Thyroid gland (tissue), 4 donors: ENCODE measurements at places on chromosomes 6 and 20. TPM values are rescaled to one million over a fixed set of nuclear protein-coding genes. Genes with fewer than 3 reads are reported as not detected.

DNA sequence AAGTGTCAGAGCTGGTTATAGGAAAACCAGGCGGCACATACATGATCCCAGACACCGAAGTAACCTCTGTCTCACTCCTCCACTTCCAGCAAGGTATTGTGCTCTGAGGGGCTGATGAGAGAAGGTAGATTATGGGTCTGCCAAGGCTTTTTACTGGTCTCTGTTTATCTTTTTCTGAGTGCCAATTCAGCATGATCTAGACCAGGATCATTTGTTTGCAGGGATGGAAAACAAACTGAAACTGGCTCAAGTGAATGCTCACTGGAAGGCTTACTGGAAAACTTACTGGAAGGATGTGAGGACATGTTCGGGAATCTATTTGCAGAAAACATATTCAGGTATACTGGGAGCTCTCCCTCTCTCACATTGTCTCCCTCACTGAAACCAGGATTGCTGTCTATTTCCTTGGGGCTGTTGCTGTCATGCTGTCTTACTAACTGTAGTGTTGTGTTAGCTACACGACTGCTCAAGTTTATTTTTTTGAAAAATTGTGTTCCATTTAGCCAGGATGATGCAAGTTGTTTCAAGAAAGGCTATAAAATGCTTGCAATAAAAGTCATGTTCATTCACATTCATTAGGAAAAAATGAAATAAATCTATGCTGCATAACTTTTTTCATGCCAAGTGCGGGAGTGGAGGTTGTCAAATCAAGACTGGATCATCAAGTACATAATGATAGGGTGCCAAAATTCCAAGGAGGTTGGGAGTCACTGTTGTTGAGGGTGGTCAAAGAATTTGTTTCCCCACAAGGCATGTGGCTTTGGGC is 37.0 kb downstream of the KLHL31 start:
- DNase-seq = no peak

ESR1 gene
- total RNA-seq = 3.5 TPM

KIAA1755 gene
- 1.6 TPM for total RNA-seq

HCK gene
- total RNA-seq = 3.1 TPM

DNA sequence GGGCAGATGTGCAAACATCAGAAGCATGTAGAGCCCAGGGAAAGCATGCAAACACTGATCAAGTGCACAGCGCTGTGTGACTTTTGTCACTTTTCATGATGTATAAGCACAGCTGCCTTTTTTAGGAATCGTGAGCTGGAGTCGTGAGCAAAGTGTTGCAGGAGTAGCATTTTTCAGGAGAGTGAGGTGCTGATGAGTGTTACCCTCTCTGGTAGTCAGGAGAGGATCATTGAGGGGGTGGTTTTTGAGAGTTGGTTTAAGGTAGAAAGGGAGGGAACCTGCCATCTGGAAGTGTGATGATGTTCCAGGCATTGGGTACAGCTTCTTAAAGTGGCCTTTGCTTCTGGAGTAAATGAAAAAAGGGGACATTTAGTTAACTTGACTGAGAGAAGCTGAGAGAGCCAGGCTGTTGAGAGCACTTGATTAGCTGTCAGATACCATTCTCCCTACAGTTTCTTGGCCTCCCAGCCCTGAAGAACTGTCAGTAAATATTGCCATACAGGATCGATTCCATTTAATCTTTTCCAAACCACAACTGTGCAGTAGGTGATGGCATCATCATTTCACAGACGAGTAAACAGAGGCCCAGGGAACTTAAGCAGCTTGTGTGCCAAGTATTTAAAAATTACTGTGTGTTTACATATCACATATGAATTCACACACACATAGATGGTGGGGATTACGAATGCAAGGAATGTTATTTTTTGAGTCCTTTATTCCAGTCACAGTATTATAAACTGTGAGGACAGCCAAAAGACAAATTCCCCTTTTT is 28.9 kb downstream of the TPD52L1 start:
- no peak for DNase-seq

C20orf202 gene
- not detected for total RNA-seq

DNA sequence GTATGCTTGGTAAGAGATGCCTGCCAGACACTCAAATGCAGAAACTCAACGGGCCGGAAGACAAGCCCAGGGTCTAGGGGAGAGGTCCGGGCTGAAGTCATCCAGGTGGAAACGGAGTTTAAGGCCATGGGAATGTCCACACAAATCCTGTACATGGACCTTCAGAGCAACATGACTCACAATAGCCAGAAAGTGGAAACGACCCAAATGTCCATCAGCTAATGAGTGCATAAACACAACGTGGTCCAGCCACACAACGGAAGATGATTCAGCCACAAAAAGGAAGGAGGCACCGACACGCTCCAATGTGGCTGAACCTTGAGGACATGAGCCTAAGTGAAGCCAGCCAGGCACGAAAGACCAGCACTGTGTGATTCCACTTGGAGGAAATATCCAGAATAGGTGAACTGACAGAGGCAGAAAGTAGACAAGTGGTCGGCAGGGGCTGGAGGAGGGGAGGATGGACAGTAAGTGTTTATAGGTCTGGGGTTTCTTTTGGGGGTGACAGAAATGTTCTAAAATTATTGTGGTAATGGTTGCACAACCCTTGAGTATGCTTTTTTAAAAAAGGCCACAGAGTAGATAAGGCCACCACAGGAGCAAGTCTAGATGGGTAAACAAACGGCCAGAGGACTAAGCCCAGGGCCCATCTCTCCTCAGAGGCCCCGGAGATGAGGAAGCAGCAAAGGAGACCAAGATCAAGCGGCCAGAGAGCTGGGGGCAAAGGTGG is 105.6 kb downstream of the PREX1 start:
- DNase-seq = no peak

CST1 gene
- total RNA-seq = not detected

DNA sequence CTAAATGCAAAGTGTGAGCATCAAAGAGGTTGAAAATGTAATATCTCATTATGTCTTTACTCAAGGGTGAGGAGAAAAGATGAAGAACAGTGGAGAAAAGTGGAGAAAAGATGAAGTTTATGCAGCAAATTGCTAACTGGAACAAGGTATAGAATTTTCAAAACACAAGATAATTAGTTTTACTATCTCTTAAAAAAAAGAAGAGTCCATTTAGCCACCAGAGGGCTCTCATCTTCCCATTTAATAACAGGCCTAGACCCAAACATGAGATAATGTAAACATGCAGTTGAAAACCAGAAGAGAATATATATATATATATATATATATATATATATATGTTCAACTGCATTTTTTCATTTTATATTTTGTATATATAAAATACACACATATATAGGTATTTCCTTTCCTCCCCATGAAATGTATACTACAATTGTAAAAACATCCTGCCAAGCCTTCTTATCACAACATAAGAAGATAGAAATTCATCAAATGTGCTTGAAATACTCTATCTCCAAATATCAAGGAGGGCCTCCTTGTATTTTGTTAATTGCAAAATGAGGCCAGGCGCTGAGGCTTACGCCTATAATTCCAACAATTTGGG is 78.4 kb downstream of the ADTRP start:
- DNase-seq = no peak

DNA sequence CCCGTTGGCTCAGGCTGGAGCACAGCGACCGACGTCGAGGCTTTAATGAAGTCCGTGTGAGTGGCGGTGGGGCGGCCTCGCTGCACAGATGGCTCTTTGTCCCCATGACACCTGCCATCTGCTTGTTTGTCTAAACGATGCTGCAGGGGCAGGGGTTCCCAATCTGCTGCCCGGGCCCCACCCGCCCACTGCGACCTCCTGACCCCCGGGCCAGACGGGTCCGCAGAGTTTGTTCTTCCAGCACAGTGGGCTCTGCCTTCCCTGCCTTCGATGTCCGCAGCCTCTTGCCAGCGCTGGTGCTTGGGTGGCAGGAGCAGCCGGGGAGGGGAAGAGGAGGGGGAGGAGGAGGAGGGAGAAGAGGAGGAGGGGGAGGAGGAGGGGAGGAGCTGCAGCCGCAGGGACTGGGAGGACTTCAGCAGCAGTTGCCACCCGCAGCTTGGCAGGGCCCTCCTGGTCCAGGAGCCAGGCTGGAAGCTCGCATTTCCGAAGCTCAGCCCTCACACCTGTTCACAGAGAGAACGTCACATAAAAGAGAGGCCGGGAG is 210.0 kb downstream of the DLL1 start:
- no peak for DNase-seq

TFAP2C gene
- total RNA-seq = 6.9 TPM

GRCh38 chr20:14989535-14990290 is 652.3 kb upstream of the FLRT3 start:
- no peak for DNase-seq

GRCh38 chr6:33429750-33430052 is 9.8 kb downstream of the SYNGAP1 start:
- no peak for DNase-seq

RSPH9 gene
- not detected for total RNA-seq

GJA10 gene
- total RNA-seq = not detected

- DNase-seq = no peak
These were observed 28.8 kb downstream of the RIOK1 start for GRCh38 chr6:7418238-7418905.

DNA sequence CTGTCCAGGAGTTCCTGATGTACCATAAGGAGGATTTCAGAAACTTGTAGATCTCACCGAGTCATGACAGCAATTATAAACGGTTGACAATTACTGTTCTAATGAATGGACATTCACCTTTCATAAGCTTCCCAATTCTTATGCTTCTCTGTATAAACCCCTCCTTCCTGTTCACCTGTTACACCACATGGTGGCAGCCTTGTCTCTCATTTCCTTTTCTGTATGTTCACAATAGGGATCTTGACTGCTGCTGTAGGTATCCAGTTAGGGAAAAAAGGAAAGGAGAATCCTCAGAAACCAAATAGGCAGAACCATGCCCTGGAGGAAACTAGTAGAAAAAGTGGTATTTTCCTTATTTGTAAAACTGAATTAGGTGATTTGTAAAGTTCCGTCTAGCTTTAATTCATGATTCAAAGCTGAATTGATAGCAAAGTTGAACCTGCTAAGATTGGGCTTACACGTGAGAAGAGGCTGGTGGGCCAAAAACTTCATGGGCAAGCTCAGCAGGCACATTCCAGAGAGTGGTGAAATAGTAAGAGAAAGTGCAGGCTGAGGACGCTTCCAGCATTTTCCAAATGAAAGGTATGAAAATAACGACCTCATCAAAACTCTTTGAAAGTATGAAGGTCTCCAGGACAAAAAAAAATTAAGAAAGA is 29.0 kb upstream of the TBPL1 start:
- peak; percentile 68 for DNase-seq

TREML2 gene
- not detected for total RNA-seq

- DNase-seq = no peak
These were observed 68.3 kb downstream of the PKHD1 start for GRCh38 chr6:52019092-52019491.

DNA sequence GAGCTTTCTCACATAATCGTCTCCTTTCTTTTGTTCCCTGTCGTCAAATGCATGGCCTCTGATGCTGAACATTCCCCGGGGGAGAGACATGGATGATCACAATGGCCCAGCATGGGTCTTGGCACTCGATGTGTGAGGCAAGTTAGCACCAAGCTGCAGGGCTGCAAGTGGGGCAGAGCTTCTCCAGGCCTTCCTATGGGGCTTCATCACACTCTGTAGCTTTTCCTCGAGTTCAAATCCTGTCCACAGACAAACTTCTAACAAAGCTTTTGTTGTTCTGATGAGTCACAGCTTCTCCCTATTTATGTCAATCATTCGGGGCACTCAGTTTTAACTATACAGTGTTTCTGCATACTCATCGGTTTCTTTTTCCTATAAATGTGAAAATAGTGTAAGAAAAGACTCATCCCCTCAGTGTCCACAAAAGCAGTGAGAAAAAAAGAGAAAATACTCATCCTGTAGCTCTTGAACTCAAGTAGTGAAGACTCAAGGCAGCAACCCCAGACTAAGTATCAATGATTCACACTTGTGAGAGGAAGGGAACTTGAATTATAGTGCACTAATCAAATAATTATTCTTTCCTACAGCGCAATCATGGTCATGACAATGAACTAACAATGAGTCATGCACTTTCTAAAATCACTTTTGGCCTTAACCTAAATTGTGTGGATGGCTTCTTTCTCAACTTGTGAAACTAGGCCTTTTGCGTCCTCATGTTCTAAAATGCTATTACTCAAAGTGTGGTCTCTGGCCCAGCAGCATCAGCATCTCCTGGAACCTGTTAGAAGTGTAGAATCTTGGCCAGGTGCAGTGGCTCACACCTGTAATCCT is 68.4 kb upstream of the NOX3 start:
- no peak for DNase-seq

DNA sequence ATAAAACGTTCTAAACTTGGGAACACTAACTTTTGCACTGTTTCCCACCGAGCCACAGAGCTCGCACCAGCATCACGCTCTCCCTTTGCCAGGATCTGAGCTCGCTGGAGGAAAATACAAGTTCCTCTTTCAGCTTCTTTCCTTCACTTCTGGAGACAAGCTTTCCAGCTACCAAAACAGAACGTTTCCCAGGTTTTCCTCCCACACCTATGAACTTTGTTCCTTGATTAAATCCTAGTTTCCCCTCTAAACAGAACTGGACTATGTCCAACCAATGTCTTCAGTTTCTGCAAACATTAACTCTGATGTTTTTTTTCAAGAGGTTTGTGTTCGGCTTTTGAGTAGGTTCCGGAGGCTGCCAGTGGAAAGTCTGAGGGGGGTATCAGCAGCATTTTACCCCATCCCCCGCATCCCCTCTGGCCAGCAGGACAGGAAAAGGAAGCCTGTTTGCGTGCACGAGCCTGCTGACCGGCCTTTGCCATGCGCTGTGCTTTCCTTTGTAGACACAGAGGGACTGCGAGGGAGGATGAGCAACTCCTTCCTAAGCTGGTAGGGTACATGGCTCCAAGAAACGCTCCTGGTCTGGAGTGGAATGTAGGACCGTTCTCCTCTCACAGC is 135.5 kb downstream of the LY86 start:
- peak; percentile 76 for DNase-seq

DNA sequence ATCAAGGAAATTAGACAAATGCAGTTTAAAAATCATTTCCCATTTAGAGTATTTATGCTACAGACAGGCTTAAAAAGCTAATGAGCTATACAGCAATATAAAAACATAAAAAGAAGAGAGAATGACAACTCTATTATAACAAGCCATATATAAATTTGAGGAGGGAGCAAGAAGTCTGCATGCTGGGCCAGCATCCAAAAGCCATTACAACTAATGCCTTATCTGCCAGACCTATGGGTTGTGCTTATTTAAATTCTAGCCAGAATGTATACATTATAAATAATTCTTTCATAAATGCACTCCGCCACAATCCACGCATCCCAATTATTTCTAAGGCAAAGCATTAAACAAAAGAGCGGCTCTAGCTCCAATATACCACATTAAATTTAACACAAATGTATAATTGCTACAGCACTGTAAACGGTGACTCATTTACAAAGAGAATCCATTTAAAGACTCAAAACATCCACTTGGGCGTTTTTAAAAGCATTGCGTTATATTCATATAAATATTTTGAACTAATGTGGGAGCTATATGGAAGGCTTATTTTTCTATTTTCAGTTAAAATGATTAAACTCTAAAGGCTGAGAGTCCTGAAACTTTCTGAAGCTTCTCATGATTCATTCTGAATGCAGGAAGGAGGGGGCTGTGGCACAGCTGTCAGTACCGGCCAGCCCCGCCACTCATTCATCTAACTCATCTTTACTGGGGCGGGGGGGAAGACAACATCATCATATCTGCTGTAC is 37.7 kb upstream of the RAB22A start:
- no peak for DNase-seq

COX4I2 gene
- 1.1 TPM for total RNA-seq

- peak; percentile 55 for DNase-seq
These were observed 7.9 kb upstream of the BLCAP start for GRCh38 chr20:37535443-37536132.

POM121L2 gene
- total RNA-seq = not detected

GRCh38 chr6:123089226-123089625 is 93.2 kb downstream of the CLVS2 start:
- no peak for DNase-seq

GRCh38 chr20:54355631-54356280 is 119.6 kb upstream of the DOK5 start:
- DNase-seq = peak; percentile 43

GRCh38 chr6:145749632-145750031 is 14.3 kb upstream of the EPM2A start:
- no peak for DNase-seq
